ENCODE measurements at places on chromosomes 1 and 21.
A peak's percentile ranks its signal among the peaks of the same experiment; 100 is the strongest.

GRCh38 chr21:42486531-42486930 lies 9.5 kb downstream of the RSPH1 start:
- DNase-seq, result no peak

- DNase-seq, result no peak
Measured at GRCh38 chr1:111052246-111052645, 87.6 kb downstream of the DRAM2 start.

DNA sequence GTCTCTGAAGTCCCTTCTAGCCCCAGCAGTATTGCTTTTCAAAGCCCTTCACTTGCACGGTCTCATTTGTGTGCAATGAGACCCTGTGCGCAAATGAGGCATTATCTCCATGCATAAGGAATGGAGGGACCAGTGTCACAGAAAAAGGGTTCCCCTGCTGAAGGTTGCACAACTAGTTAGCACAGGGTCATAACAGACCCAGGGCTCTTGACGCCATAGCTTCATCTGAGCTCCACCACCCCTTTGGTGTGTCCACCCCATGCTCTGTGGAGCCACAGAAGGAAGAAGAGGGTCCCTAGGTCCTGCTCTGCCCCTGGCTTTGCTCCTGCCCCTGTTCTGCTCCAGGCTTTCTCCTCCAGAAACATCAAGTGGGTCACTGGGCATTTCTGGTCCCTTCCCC lies 12.6 kb downstream of the SH2D2A start:
- no peak for DNase-seq

DNA sequence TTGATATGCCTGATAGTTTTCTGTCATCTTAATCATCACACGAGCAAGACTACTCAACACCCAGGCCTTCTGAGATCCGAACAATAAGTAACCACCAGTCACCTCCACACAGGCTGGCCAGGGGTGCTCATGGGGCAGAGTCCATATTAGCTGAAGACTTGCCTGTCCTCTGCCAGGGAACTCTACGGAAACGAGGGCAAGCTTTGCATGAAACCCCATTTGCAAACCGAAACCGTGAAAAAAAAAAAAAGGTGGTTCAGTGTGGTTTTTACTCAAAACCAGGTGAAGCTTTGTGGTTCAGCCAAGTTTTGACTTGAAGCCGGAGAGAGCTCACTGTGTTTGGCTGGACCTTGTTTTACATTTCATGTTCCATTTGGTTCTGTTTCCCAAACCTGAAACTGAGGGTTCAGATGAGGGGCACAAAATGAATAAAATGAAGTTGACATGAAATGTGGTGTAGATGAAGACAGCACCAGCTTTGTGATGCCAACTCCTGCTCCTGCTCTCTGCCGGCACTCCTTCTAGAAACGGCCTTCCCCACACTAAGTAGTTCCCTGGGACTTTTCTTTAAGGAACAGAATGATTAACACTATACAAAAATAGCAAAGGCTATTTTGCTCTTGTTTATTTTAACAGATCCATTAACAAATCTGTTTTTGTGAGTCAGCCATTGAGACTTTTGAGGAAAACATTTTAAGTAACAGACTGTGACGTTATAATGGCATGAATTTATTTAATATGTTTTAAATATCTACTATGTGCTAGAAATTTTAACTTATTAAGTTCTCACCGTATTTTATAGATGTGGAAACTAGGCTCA lies 74.7 kb downstream of the RUNX1 start:
- DNase-seq, result peak; percentile 68

GRCh38 chr21:44511219-44511937 lies 28.6 kb downstream of the KRTAP10-1 start:
- no peak for DNase-seq

GRCh38 chr1:198986442-198986841 lies 347.6 kb downstream of the PTPRC start:
- no peak for DNase-seq

- DNase-seq, result no peak
Measured at GRCh38 chr21:46078978-46079351, 18.9 kb upstream of the COL6A2 start.

- no peak for DNase-seq
Measured at GRCh38 chr1:31624309-31624708, 6.8 kb downstream of the HCRTR1 start.

- DNase-seq, result no peak
Measured at GRCh38 chr21:18744840-18745239, 341.3 kb upstream of the TMPRSS15 start.

DNA sequence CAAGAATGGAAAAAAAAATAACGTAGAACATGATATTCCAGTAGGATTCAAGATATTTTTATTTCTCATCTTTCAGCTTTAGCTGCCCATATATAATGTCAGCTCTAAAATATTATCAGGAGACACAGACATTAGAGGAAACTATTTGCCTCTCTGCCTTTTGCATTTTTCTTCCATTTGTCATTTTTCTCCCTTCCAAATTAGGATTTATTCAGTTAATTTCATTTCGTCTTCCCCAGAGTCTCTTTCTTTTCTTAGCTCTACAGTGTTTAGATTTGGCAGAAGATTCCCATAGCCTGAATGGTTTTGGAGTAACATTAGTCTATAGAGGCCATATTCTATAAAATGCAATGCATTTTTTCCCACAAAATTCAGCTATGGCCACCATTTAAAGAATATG lies 5.1 kb upstream of the ENAH start:
- no peak for DNase-seq

DNA sequence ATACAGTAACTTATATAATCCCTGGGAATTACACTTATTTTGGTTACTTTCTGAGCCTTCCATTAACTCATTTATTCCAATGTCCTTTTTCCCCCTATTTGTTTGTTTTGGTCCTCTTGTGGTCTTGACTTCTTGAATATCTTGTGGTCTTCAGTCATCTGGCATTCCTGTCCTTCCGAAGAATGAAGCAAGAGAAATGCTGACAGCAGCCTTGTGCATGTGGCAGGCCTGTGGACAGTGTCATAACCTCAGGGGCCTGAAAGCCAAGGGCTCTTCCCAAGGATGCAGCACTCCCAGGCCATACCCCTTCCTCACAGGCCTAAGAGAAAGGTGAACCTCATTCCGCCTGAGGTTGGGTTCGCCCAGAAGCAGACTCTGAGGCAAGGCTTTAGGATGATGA lies 470.2 kb downstream of the DISC1 start:
- DNase-seq, result no peak

- no peak for DNase-seq
Measured at GRCh38 chr1:108843390-108844137, 13.3 kb downstream of the AKNAD1 start.

- no peak for DNase-seq
Measured at GRCh38 chr1:14538335-14538734, 60.1 kb upstream of the KAZN start.

DNA sequence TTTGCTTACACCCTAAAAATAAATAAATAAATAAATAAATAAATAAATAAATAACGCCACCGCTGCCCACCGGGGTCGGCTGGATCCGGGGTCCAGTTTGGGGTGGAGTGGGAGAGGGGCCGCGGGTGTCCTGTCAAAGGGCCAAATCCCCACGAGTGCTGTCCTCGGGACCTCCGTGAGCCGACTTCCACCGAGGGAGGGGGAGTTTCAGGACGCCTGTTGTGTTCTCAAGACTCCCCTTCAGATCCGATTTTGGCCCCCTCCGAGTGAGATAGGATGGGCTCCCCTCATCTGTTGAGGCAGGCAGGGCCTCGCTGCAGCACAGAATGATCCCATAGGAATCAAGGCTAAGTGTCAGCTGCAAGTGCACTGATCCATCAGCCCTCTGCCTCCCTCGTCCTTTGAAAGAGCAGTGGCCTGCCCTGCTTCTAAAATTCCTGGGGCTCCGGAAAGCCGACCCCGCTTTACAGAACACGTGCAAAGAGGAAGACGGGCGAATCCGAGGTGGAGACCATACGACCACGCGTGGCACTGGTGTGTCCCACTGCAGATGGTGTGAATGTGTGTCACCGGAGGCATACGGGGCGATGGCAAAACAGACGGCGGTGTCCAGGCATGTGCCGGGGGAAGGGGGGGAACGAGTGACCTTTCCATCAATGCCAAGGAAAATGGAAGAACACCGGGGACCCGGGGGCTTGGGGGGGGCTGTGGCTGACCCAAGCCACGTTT lies 3880.5 kb downstream of the SRGAP2C start:
- no peak for DNase-seq

GRCh38 chr1:151457911-151458801 lies 1.1 kb downstream of the POGZ start:
- DNase-seq, result peak; percentile 72

DNA sequence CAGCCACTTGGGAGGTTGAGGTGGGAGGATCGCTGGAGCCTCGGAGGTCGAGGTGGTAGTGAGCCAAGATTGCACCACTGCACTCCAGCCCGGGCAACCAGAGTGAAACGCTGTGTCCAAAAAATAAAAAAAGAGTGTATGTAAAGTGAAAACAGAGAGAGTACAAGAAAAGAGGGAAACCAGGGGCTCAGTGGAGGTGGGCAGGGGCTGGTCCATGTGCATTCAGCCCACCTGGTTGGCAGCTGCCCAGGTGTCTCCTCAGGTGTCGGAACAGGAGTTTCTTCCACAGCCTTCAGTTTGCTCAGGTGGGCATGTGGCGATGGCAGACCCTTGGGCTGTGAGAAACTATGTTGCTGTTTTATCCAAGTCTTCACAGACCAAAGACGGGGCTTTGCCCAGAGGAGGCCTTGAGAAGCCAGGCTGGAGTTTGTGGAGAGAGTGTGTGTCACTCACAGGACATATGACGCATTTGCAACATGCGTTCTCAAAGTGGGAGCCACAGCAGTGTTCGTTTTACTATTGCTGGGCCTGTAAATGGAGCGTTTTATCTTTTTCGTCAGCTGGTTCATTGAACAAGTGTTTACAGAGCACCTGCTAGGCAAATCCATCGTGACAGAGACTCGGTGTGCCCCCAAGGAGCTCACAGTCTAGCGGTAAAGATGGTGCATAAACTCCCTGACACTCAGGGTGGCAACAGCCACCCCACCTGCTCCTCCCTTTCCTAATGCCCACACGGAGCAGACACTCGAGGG lies 22.4 kb upstream of the SAMD11 start:
- DNase-seq, result no peak

- no peak for DNase-seq
Measured at GRCh38 chr1:160800645-160801408, 4.9 kb downstream of the LY9 start.

- peak; percentile 72 for DNase-seq
Measured at GRCh38 chr1:206658264-206658980, 23.1 kb downstream of the DYRK3 start.

GRCh38 chr1:183339556-183340167 lies 78.5 kb downstream of the NMNAT2 start:
- no peak for DNase-seq

GRCh38 chr1:30196457-30196856 lies 526.9 kb downstream of the MATN1 start:
- DNase-seq, result no peak

GRCh38 chr1:24762133-24762676 lies 17.0 kb downstream of the CLIC4 start:
- DNase-seq, result no peak

GRCh38 chr1:23098463-23099170 lies 70.0 kb downstream of the LUZP1 start:
- DNase-seq, result peak; percentile 74

GRCh38 chr1:116067566-116067890 lies 43.7 kb upstream of the MAB21L3 start:
- no peak for DNase-seq

DNA sequence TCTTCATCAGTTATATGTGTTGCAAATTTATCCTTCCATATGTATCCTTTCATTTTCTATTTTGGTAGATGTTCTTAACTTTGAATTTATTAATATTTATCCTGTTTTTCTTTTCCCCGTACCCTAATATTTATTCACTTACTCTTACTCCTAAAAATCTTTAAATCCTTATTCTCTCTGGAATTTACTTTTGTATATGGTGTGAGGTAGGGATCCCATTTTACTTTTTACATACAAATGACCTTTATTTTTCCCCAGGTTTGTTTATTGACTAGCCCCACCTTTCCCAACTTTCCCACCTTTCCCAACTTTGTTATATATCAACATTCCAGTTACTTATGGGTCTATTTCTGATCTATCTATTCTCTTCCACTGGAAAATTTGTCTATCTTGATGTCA lies 21.7 kb upstream of the ADAR start:
- no peak for DNase-seq

- DNase-seq, result no peak
Measured at GRCh38 chr1:1291023-1291528, 10.8 kb downstream of the SCNN1D start.

DNA sequence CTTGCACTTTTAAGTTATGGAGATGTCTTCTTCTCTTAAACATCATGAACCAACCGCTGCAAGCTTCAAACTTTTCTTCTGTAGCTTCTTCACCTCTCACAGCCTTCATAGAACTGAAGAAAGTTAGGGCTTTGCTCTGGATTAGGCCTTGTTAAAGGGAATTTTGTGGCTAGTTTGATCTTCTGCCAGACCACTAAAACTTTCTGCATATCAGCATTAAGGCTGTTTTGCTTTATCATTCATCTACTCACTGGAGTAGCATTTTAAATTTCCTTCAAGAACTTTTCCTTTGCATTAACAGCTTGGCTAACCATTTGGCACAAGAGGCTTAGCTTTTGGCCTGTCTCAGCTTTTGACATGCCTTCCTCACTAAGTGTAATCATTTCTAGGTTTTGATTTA lies 43.0 kb upstream of the RGL1 start:
- no peak for DNase-seq

GRCh38 chr1:234521836-234522235 lies 42.9 kb upstream of the TARBP1 start:
- DNase-seq, result no peak

DNA sequence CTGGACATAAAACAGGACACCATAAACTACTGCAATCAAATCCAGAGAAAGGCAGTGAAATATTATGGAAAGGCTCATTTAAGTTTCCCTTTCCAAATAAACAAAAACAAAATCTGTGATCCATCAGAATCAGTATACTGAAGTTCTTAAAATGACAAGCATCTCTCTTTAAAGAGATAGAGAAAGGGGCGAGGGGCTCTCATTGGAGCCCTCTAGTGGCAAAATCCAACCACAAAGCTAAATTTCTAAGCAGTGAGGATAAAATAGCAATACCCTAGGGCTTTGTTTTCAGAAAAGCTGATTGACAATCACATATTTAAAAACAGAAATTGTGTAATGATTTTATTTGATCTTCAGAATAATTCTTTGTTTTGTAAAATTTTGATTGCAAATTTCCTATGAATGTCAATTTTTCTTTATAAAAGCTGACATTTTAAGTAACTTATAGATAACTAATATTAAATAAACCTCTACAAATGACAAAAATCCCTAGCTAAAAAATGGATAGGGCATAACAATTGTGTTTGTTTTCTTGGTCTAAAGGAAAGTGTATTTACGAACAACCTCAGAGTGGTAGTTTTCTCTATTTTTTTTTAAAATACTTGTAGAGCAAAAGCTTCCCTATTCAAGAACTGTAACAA lies 138.2 kb downstream of the COL24A1 start:
- DNase-seq, result peak; percentile 19
